ENCODE measurements at places on chromosomes 3 and 15. TPM values are rescaled to one million over a fixed set of nuclear protein-coding genes. Genes with fewer than 3 reads are reported as not detected.
A peak's percentile ranks its signal among the peaks of the same experiment; 100 is the strongest.

WDR93 gene
- not detected for total RNA-seq

UCN2 gene
- total RNA-seq, result not detected

DAZL gene
- total RNA-seq, result not detected

GRCh38 chr3:169864270-169864669, 5.5 kb downstream of the LRRC31 start:
- H3K27me3 ChIP-seq, result no peaks in the 10 kb centered on the region
- H3K27ac ChIP-seq, result no peak overlapping the region
- H3K36me3 ChIP-seq, result no peaks in the 10 kb centered on the region
- no peaks in the 10 kb centered on the region for H3K4me1 ChIP-seq
- DNase-seq, result no peak

LOXL1 gene
- total RNA-seq, result not detected

CCDC39 gene
- not detected for total RNA-seq

POLR2H gene
- 134 TPM for total RNA-seq

DNA sequence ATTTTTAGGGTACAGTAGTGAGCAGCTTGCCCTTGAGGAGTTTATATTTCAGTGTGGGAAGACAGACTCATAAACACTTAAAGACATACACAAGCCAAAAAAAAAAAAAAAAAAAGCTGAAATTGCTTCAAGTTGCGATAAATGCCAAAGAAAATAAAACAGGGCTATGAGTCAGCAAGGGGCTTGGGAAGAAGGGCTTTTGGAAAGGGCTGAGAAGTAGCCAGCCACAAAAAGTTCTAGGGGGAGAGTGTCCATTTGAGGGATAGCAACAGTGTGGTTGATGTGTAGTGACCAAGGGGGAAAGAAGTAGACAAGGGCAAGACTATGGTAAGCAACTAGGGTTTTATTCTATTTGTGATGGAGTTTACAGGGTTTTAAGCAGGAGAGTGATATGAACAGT, 185.5 kb downstream of the ADAMTS9 start:
- no peaks in the 10 kb centered on the region for H3K4me1 ChIP-seq
- no peak overlapping the region for H3K27ac ChIP-seq
- no peaks in the 10 kb centered on the region for H3K36me3 ChIP-seq
- H3K27me3 ChIP-seq, result no peaks in the 10 kb centered on the region

DNA sequence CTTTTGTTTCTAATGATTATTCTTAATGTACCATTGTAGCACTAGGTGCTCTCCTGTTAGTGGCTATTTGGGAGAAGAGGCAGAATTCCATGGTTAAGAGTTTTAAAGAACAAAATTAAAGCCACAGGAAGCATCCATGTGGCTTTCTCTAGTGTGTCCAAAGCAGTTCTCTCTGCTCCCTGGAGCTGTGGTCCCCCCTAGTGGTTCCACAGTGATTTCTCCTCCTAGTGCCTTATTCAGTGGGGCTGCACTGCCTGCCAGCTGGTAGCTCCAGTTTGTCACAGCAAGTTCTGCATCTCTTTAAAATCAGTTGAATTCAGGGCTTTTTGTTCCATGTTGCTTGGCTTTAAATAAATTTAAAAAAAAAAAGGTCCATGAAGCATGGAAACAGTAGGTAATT, 39.6 kb upstream of the FAM98B start:
- peak; percentile 14 for DNase-seq
- H3K27me3 ChIP-seq, result peaks cover 3% of the 10 kb centered on the region
- H3K4me1 ChIP-seq, result no peaks in the 10 kb centered on the region
- H3K27ac ChIP-seq, result no peak overlapping the region
- H3K4me3 ChIP-seq, result no peak overlapping the region

GRCh38 chr3:171535133-171535532, 74.9 kb upstream of the TNIK start:
- H3K36me3 ChIP-seq, result no peaks in the 10 kb centered on the region
- H3K4me3 ChIP-seq, result no peak overlapping the region
- no peaks in the 10 kb centered on the region for H3K27me3 ChIP-seq
- DNase-seq, result no peak

- H3K27ac ChIP-seq, result no peak overlapping the region
- H3K4me3 ChIP-seq, result no peak overlapping the region
- no peak for DNase-seq
- H3K27me3 ChIP-seq, result peaks cover 29% of the 10 kb centered on the region
- no peaks in the 10 kb centered on the region for H3K36me3 ChIP-seq
- H3K4me1 ChIP-seq, result peaks cover 5% of the 10 kb centered on the region
Observed at GRCh38 chr15:78372880-78373279, 32.7 kb downstream of the CRABP1 start.

LSM3 gene
- total RNA-seq, result 38.5 TPM

DNA sequence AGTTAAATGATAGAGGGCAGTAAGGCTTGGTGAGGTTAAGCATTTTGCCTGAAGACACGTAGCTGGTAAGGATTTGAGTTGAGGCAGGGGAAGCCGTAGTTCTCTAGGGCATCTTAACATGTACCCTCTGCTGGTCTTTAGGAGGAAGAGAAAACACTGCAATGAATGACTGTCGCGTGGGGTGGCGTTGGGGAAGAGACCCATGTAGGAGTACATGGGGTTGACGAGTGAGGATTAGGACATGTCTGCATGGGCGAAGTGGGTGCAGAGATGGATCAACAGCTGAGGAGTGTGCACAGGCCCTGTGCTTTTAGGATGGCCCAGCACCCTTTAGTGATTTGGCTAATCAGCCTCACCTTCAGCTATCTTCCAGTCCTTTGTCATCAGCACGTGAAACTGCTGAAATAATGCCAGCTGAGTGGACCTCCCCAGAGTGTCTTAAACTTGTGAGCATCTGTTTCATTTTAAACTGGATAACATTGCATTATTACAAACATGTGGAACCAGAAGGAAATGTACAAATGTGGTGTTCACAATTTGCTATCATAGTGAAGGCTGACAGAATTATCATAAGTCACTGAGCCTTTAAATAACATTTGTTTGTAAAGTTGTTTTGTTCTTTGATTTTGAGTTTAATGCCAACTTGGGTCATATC, 15.3 kb downstream of the P2RY14 start:
- no peaks in the 10 kb centered on the region for H3K36me3 ChIP-seq
- peaks cover 18% of the 10 kb centered on the region for H3K27me3 ChIP-seq
- H3K27ac ChIP-seq, result no peak overlapping the region

DNA sequence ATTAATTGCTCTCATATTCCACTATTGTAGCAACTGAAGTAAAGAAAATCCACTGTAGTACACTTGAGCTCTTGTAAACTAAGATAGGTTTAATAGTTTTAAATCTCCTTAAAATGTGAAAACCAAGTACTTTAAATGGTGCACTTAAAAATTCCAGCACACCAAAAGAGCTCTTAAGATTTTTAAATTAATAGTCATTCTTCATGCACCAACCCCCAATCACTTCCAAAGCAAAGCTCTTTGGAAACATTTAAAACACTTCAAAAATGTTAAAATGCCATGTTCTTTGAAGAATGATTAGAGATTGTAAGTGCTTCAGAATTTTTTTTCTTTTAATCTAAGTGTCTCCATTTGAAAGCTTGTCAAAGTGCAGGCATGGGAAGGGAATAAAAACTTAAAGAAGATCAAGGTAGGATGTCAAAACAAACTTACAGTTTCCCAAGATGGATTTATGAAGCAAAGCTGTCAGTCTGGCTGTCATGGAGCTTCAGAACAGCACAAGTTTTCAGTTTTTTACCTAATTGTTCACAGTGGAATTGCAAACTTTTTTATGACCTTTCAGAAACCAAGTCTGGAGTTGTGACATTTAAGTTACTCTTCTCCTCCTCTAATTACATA, 84.3 kb downstream of the ARPP21 start:
- H3K36me3 ChIP-seq, result no peaks in the 10 kb centered on the region
- no peak for DNase-seq
- H3K27me3 ChIP-seq, result no peaks in the 10 kb centered on the region
- H3K4me3 ChIP-seq, result no peak overlapping the region
- H3K27ac ChIP-seq, result no peak overlapping the region

- H3K36me3 ChIP-seq, result no peaks in the 10 kb centered on the region
- no peaks in the 10 kb centered on the region for H3K4me1 ChIP-seq
- DNase-seq, result no peak
- no peak overlapping the region for H3K4me3 ChIP-seq
Observed at GRCh38 chr3:25831578-25831977, 41.7 kb downstream of the OXSM start.

DNA sequence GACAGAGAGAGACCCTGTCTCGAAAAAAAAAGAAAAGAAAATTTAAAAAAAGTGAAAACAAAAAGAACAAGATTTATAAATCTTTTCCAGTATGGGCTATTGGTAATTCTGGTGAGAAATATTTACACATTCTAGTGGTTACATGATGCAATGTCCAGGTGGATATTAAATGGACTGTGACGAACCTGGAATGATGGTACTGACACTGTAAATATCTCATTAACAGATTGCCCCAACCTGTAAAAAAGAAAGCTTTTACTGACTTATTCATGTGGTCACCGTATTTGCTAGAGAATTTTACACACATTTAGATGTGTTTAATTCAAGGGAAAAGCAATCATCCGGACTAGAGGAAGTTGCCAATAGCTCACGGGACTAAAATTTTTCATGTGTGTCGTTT, 162.1 kb upstream of the LRIG1 start:
- H3K27me3 ChIP-seq, result no peaks in the 10 kb centered on the region
- H3K4me3 ChIP-seq, result no peak overlapping the region
- no peaks in the 10 kb centered on the region for H3K4me1 ChIP-seq
- H3K36me3 ChIP-seq, result no peaks in the 10 kb centered on the region

DNA sequence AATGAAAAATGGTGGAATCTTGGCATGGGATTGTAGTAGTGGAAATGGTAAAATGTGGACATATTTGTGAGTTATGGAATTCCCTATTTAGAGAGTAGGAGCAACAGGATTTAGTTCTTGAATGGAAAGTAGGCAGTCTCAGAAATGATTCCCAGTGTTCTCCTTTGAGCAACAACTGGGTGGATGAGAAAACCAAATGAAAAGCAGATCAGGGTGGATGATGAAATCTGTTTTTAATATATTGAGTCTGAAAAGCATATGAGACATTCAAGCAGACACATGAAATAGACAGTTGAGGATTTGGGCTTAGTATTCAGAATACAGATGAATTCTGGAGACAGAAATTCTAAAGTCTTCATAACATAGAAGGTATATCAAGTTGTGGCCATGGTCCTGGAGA, 451.3 kb downstream of the LPP start:
- H3K4me1 ChIP-seq, result no peaks in the 10 kb centered on the region
- no peaks in the 10 kb centered on the region for H3K27me3 ChIP-seq
- DNase-seq, result no peak
- H3K4me3 ChIP-seq, result no peak overlapping the region

TNNC1 gene
- 0.47 TPM for total RNA-seq

EFCAB12 gene
- total RNA-seq, result 1.1 TPM

GRCh38 chr3:154783521-154783931, 296.6 kb upstream of the MME start:
- no peak overlapping the region for H3K4me3 ChIP-seq
- DNase-seq, result no peak
- no peak overlapping the region for H3K27ac ChIP-seq
